ENCODE measurements at places on chromosomes 3 and 15.

DNA sequence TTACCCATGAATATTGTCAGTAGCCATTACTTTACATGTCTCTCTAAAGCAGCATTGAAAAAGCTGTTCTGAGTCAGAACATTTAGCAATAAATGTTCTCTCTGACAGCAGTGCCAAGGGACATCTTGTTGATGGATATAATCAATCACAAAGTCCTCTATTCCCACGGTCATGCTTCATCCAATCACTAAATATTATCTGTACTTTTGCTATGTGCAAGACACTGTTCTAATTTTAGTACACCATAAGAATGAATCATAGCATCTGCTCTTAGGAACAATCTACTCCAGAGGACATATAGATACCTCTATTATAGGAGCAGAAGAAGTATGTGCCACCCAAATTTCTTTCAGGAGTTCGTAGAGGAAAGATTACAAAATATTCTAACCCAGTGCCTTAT, 142.5 kb upstream of the MBNL1 start:
- DNase-seq: no peak

DNA sequence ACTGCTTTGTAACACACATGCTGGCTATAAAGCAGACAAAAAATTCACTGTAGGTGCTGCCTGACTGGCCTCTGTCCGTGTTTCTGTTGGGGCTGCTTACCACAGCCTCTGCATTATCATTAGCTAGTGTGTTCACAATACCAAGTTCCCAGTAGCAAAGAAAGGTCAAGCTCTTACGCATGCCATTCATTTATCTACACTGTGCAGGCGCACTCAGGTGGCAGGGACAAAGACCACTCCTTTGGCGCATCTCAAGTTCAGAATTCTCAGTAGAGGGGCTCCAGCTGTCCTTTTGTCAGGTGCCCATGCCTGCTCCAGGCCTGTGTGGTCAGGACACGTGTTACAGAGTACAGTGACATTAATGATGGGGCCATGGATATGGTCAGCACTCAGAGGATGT, 22.3 kb downstream of the MLH1 start:
- no peak for DNase-seq

- DNase-seq: no peak
Measured at GRCh38 chr3:126121074-126121473, 37.1 kb upstream of the SLC41A3 start.

- DNase-seq: no peak
Measured at GRCh38 chr3:59481776-59482400, 432.1 kb upstream of the CFAP20DC start.

GRCh38 chr15:62187425-62187824, 22.3 kb upstream of the C2CD4B start:
- DNase-seq: no peak

GRCh38 chr15:42087926-42088800, 6.2 kb downstream of the PLA2G4D start:
- DNase-seq: no peak

DNA sequence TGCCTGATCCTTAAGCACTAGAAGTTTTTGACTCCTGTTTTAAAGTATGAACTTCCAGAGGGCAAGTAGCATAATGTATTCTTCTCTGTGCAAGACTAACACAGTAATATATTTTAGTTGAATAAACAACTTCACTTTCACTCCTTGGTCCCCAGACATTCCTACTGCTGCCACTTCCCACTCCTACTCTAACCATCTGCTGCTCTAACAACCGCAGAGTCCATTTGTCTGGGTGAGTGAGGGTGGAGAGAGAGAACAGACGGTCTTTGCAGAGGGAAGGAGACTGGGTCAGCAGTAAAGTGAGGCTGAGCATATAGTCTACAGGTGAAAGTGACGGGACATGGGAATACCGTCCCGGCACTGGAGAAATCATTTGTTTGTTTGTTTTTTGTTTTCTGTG, 301.0 kb upstream of the SLCO3A1 start:
- DNase-seq: no peak

DNA sequence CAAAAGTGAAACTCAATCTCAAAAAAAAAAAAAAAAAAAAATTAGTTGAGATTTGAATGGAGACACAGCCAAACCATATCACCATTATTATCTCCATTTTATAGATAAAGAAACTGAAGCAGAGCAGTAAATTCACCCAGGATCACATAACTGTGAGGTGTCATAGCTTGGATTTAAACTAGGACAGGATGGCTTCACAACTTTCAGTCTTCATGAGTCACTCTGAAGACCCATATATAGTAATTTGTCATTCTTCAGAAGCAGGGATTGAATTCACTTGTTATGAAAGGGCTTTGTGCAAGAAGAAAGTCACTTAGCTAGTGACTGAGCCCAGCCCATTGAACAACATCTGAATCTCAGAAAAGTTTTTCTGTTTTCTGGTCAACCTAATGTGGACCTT, 60.5 kb upstream of the LRIG1 start:
- no peak for DNase-seq

- no peak for DNase-seq
Measured at GRCh38 chr3:40432793-40433192, 24.3 kb upstream of the RPL14 start.

GRCh38 chr3:4772171-4772804, 206.9 kb upstream of the BHLHE40 start:
- no peak for DNase-seq

DNA sequence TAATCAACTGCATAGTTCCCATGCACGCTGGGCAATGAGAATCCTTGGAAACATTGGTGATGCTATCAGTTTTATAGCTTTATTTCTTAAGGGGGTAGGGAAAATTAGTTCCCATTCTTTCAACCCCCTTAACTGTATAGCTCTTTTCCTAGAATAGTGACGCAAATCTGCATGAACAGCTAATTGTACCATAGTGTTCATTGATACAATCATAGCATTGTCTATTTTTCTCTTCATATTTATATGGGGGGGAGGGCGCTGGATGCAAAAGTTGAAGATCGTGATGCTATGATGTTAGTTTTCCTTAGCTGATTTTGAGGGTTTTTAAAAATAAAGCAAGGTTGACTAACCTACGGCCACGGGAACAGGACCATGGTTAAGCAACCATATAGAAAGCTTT, 32.4 kb upstream of the SAMMSON start:
- DNase-seq: no peak

- DNase-seq: no peak
Measured at GRCh38 chr15:48001393-48002039, 119.3 kb upstream of the SLC24A5 start.

DNA sequence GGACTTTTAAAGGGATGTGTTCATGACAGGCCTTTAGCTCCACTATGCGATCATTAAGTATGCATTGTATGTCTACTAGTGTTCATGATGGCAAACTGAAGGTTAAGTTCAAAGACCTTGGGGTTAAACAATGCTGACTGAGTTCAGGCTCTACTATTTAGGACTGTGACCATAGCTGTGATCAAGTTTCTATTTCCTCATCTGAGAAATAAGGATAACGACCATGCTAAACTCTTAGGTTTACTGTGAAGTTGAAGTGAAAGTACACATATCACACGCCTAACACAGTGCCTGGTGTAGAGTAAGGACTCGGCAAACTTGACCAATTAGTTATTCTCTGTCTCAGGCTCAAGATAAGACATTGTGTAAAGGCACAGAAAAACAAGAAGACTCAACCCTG, 243.2 kb downstream of the MBNL1 start:
- DNase-seq: no peak

GRCh38 chr3:129656659-129657247, 50.3 kb upstream of the PLXND1 start:
- DNase-seq: no peak

Data from stimulated activated CD4-positive, alpha-beta T cell treated with anti-CD3 and anti-CD28 coated beads, Interleukin-4, amount 100 ng/mL, for 1 hour (primary cell).